ENCODE measurements at places on chromosomes 12 and 14.

- DNase-seq = peak; percentile 83
Observed at GRCh38 chr12:122790393-122791075, 16.2 kb downstream of the CCDC62 start.

GRCh38 chr12:15278816-15279658 lies 43.3 kb upstream of the PTPRO start:
- DNase-seq = peak; percentile 95

DNA sequence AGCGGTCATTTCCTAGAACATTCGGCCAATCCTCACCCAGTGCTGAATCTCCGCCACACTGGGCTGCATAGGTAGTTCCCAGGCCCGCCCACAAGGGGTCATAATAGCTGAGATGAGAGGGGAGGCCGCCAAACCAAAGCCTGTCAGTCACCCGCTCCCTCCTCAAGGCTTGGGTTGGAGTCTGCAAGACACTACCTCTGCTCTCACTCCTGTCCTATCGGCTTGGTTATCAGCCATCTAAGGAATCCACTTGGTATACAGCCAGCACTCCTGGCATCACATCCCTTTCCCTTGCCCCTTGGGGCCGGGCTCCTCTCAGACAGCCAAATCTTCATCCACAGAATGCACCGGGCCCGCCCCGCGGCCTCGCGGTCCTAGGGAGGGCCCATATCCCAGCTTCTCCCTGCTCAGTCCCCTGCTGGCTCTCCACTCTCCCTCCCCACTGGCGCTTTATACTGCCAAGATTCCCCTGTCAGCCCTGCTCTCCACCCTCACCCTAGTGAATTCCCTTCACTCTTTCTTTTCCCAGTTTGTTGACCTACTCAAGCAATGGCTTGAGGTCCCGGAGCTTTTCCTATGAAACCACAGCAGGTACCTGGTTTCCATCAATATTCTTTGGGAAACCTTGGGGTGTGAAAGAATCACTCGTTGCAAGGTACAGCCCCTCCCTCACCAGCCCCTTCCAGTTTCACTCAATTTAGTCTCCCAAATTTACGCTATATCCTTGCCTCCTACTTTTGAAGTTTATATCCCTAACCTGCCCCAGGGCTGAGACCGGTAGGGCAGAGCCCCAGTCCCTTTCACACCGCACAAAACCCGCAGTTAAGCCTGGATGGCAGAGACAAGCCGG lies 1.4 kb downstream of the IFFO1 start:
- peak; percentile 84 for DNase-seq

- no peak for DNase-seq
Observed at GRCh38 chr12:124687917-124688316, 120.5 kb upstream of the NCOR2 start.

GRCh38 chr12:117188961-117189724 lies 1.1 kb downstream of the FBXO21 start:
- DNase-seq = peak; percentile 51

DNA sequence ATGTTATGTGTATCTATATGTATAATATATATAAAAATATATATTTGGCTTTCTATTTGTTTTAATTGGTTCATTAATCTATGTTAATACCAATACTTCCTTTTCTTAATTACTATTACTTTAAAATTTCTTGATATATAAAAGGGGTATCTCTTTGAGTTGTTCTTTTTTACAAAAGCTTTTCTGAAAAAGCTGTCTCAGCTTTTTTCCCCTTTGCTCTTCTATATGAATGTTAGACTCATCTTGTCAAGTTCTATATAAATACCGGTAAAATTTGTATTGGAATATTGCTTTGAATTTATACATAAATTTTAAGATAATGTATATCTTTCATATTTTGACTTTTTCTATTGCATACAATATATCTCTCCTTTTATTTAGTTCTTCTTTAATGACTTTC lies 139.8 kb upstream of the FOXG1 start:
- DNase-seq = no peak

DNA sequence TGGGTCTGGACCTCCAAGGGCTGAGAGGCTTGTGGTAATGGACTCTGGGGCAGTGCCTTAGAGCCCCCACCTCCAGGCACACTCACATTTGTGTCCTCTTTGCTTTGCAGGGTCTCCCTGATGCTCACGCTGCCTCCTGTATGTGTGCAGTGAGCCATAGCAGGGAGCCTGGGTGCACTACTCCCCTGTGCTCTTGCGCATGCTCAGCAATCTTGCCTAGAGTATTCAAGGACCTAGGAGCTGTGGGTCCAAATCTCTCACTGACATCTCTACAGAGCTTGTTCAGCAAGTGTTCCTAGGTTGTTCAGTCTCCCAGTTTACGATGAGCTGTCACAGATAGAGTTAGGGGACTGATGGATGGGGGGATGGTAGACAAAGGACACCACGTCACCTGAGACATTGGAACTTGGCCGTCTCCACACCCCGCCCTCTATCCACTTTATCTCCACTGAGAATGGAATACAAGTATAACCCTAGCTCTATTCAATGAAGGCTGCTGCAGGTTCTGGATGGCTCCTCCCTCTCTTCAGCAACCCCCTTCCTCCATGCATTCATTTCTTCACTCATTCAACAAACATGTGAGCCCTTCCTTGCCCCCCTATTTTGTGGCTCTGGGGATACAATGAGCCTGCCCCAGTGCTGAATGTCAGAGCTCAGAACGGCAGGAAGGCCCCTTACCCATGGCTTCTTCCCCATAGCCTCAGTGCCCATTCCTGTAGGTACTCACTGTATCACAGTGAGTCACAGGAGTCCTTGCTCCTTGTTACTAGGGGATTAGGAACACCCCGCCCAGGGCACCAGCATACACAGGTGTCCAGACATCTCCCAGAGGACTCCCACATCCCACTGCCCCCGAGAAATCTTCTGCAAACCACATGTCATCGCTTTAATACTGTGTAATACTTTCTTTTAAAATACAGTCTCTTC lies 31.2 kb downstream of the FIGNL2 start:
- no peak for DNase-seq

- no peak for DNase-seq
Observed at GRCh38 chr14:51071857-51072256, 23.0 kb downstream of the TRIM9 start.

DNA sequence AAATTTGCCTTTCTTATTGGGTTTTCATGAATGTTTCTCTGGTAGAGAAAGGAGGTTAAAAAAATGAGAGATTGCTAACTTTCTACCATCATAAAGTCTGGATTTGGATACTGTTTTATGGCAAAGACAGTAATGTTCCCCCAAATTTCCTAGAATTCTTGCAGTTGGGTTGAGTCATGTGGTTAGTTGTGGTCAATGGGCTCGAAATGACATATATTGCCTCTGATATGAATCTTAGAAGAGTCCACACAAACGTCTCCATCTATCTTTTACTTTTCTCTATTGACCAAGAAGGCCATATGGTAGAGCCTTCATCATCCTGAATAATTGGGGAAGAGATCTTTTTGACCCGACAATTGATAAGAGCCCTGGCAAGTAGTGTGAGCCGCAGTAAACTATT lies 119.5 kb upstream of the PMCH start:
- DNase-seq = no peak

GRCh38 chr12:22856178-22856577 lies 231.2 kb downstream of the ETNK1 start:
- peak; percentile 50 for DNase-seq

DNA sequence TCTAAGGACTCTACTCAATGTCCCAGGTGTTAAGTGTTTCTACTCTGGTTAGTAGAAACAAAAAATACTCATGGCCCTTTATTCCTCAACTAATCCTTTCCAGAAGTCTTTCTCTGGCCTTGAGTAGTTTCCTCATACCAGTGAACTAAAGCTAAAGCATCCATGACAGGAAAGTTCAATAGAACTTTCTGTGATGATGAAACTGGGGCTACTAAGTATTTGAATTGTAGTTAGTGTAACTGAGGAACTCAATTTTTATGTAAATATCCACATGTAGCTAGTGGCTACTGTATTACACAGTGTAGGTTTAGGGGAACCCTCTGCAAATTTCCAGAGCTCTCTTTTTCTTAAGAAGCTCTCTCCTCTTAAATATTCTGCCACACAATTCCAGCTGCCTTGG lies 63.7 kb downstream of the R3HDM2 start:
- peak; percentile 1 for DNase-seq

DNA sequence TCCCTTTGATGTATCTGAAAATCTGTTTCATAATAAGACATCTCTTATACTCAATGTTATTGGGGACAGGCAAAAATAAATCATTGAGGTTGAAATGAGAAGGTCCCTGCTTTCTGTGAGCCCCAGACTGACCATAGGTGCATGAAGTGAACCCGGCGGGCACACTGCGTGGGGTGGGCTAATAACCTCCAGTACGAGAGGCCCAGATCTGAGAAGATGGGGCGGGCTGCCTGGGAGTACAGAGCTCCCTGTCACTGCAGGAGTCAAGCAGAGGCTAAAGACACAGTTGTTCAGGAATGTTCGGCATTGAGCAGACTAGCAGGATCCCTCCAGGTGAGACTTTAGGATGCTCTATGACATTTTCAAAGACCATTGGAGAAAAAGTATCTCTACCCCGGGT lies 244.6 kb downstream of the CHST11 start:
- DNase-seq = no peak

GRCh38 chr12:117518594-117519270 lies 157.3 kb upstream of the NOS1 start:
- peak; percentile 2 for DNase-seq

- DNase-seq = peak; percentile 90
Observed at GRCh38 chr12:65495233-65495632, 216.8 kb downstream of the MSRB3 start.

GRCh38 chr12:111788178-111788654 lies 21.5 kb downstream of the ALDH2 start:
- DNase-seq = peak; percentile 50

Data from EH (cell line).